GOT3 (cell line): ENCODE measurements at places on chromosomes 4 and X.

DNA sequence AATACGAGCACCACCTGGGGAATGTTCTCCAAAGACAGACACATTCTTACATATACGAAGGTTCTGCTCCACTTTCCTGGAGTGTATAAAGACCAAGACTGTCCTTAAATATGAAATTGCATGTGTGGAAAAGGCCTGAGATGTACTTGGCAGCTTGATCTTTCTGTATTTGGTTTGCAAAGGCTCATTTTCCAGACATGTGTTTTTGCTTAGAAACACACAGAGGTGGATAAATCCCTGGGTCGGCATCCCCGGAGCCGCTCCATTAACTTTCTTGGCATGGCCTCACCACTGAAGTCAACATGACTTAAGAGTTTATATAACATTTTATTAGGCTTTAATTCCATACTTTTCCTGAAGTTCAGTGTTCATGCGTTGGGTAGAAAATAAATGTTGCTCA lies 239.4 kb downstream of the LDB2 start:
- DNase-seq: no peak

DNA sequence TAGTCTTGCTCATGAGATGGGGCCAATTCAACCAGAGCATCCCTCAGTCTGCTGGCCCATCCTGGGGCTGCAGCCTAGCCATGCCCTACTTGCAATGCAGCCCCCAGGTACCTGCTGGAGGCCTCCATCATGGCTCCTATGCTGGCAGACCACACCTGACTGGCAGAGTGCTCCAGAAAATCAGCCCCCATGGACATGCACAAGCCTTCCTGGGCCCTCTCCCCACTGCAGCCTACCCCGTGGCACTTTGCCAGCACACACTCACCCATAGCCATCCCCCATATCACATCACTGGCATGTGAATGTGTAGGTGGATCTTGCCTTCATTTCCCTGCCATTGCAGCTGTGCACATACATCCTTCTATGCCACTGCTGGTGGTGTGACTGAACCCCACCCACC lies 381.8 kb downstream of the UBE2NL start:
- no peak for DNase-seq

GRCh38 chr4:74830928-74831327 lies 36.6 kb upstream of the BTC start:
- DNase-seq: no peak

- no peak for DNase-seq
Measured at GRCh38 chr4:161005746-161006145, 1158.1 kb downstream of the FSTL5 start.

DNA sequence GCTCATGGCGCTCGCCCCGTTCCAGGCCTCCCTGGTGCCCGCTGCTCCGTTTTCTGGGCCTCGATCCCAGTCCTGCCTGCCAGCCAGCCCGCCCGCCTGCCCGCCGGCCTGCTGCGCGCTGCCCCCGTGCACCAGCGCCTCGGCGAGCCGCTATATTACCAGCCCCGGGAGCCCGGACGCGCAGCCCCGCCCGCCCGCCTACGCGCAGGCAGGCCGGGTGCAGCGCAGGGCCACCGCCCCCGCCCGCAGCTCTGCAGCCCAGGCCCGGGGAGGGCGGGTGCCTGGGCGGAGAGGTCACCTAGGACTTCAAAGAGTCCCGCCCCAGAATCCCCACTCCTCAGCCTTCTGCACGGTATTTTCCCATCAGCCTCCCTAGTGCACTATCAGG lies at the start of gene MAOB:
Gene MAOB (minus strand): TSS at position 157 of the 388 bp plus-strand sequence. CDS start 151 bp downstream, at position 6.
- DNase-seq: no peak

DNA sequence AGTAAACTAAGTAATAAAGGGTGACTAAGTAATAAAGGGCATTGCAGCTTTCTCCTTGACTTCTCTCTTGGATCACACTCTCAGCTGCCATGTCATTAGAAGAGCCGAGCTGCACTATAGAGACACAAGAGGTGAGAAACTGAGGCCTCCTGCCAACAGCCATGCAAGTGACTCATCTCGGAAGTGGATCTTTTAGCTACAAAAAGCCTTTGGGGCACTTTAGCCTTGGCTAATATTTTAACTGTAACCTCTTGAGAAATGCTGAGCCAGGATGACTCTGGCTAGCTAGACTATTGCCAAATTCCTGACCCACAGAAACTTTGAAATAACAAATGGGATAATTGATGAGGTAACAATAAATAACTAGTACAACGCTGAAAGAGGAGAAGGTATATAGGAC lies 1.5 kb upstream of the NEIL3 start:
- DNase-seq: peak; percentile 1

GRCh38 chr4:184448821-184449220 lies 25.5 kb downstream of the IRF2 start:
- no peak for DNase-seq

GRCh38 chrX:72137846-72138495 lies 6.3 kb upstream of the RTL5 start:
- no peak for DNase-seq

- no peak for DNase-seq
Measured at GRCh38 chr4:57191523-57192034, 81.4 kb upstream of the IGFBP7 start.

- DNase-seq: no peak
Measured at GRCh38 chr4:121786221-121786620, 14.9 kb upstream of the EXOSC9 start.

GRCh38 chr4:175282407-175282806 lies 364.2 kb downstream of the ADAM29 start:
- DNase-seq: no peak

DNA sequence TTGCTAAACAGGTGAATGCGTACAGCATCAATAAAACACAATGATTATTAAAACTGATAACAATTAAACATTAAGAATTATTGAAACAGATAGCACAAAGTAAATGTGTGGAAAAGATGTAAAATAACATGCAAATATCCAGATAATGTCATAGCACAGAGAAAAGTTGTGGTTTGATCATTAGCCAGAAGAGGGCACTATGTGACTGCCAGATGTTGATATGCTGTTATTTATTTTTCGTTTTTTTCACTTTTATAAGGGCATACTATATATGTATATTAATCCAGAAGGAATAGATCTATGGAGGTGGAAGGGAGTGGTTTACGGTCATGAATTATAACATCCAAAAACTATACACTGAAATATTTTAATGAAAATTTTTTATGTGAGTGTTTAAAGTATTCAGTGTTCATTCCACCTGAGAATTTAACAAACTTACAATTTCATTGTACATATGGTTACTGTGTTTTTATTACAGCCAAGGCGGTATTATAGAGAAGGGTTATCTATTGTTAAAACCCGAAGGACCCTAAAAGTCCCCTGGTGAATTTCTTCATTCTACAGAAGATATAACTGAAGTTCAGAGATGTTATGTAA lies 211.9 kb upstream of the UGT8 start:
- no peak for DNase-seq

GRCh38 chr4:150325872-150326271 lies 247.6 kb downstream of the DCLK2 start:
- DNase-seq: no peak

DNA sequence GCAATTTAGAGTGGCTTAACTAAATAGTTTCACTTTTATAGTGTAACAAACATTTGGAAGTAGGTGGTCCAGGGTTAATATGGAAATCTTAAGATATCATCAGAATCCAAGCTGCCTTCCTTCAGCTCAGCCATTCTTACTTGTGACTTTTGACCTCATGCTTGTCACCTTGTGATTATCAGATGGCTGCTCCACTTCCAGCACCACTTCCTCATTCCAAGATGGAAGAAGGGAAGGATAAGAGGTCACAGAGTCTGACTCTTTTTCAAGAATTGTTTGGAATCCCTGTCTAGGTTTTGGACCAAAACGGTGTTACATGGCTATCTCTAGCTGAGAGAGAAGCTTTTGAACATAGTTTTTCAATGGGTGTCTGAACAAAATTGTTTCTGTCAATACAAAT lies 39.9 kb downstream of the MTTP start:
- DNase-seq: no peak

GRCh38 chrX:2360731-2361130 lies 140.0 kb downstream of the DHRSX start:
- DNase-seq: no peak

- DNase-seq: no peak
Measured at GRCh38 chr4:185219551-185220344, 10.3 kb downstream of the SNX25 start.

DNA sequence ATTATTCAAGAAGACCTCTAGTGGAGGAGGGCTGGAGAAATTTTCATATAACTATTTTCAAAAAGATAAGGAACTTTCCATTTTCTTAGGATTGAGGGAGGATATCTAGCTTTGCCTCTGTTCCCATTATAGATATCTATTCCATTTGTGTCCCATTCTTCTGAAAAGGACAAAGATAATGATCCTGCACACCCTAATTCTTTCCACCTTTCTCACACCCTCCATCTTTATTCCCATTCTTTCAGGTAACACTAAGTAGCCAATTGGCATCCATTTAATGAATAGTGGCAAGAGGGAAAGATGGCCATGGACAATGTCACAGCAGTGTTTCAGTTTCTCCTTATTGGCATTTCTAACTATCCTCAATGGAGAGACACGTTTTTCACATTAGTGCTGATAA lies at the start of gene OR13H1:
Gene OR13H1 (plus strand): TSS at position 301 of the 400 bp plus-strand sequence. CDS start 0 bp downstream, at position 301.
- no peak for DNase-seq

DNA sequence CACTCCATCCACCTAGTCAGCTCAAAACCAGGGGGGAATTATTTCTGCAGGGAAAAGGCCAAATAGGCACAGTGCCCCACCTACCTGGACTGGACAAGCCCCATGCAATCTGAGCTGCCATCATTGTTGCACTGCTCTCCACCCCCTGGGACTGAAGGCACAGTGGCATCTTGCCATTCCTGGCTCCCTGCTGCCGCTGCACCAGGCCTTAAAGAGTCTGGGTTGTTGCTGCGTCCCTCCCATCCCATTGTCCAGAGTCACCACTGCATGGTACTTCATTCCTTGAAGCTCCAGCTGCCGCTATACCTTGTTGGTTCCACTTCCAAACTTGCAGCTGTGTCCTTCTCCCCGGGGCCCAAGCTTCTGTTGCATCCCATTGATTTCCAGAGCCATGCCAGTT lies 629.7 kb downstream of the STIM2 start:
- no peak for DNase-seq

DNA sequence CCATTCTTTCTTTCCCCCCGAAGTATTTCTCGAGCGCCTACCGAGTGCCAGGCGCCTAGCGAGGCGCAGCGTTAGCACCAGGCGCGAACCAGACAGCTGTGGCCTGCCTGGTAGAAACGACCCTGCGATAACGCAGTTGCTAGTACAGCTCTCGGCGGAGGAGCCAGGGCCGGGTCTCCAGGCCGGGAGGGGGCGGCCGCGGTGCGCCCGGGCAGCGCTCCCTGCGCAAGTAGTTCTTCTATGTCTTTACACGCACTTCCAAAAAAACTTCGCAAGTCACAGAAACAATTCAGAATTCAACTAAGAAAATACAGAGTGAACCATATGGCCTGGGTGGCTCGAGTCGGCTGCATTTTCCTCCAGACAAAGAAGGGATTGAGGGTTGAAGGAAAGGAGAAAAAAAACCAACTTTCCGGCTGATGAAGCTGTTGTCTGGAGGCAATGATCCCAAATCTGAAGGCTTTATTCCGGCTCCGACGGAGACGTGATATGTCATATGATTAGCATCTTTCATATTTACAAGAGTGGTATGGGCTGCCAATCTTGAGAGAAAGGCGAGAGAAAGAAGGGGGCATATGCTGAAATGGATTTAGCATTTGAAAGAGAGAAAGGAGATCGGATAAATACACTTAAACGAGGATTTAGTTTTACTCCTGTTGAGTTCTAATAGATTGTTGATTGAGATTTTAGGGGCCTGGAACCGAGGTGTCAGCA lies 7.2 kb upstream of the NEUROG2 start:
- DNase-seq: no peak

DNA sequence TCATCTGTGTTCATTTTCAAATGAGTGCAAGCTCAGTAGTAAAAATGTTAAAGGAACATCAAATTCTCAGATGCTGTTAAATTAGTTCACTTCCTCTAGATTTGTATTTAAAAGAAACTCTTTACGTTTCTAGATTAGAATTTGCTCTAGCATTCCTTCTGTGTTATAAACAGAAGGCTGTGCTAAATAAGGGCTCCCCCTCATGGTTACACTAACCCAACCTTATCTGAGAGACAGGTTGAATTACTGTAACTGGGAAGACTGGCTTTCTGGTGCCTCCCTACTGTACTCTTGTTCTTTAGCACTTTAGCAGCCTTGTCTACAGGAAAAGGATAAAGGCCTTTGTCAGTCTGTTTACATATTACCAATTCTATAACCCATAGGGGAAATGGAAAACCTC lies 56.8 kb downstream of the RXFP1 start:
- DNase-seq: no peak

- DNase-seq: no peak
Measured at GRCh38 chr4:39291686-39292085, 74.5 kb downstream of the RFC1 start.

DNA sequence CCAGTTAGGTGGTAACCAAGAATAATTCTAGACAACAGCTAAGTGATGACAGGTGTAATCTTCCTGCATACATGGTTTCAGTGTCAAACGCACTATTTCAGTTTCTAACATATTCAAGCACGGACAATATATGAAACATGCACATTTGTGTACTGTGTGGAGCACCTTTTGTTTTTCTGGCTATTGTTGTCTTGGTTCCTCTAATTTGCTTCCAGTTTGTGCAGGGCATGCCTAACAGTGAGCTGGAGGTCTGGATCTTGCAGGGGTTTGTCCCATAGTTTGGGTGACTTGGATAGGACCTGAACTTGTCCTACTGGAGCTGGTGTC lies 70.5 kb upstream of the TBC1D9 start:
- no peak for DNase-seq

DNA sequence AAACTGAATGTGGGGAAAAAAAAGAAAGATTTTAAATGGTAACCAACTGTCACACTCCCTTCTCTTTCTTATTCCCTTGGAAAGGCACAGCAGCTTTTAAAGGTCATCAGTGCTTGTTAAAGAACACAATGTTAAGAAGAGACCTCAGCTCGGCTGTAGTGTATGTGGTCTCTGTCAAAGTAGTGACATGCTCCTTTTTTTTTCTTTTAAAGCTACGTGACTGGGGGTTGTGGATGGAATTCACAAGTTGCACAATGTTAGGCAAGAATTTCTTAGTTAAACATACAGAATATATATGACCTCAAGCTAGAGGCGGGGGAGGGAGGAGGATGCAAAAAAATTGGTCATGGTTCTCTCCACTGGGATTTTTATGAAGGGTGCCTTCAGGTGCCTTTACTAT lies 45.6 kb downstream of the OCRL start:
- DNase-seq: no peak

- no peak for DNase-seq
Measured at GRCh38 chr4:95510145-95510544, 38.6 kb downstream of the UNC5C start.

DNA sequence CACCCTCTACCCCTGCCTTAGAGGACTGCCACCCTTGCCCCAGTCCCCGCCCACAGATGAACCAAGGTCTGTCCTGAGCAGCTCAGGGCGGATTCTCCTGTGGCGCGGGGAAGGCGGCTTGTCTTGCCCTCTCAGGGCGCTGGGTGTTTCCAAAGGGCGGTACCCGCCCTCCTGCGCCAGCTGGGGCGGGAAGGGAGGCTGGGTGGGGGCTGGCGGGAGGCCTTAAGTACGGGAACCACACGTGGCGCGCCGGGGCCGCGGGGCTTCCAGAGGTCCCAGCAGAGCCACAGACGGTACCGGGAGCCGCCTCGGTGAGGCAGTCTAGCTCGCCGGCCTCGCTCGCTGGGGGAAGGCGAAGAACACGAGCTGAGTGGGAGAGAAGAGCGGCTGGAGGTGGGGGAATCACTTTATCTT lies 361.1 kb downstream of the MID1IP1 start:
- no peak for DNase-seq

- DNase-seq: no peak
Measured at GRCh38 chr4:54657551-54658251, at the start of gene KIT. Gene KIT (plus strand): TSS chr4:54657957. CDS start chr4:54658015, 58 bp downstream.

GRCh38 chr4:4408576-4409335 lies 21.9 kb downstream of the NSG1 start:
- DNase-seq: no peak

GRCh38 chr4:169823685-169824084 lies 65.9 kb upstream of the HPF1 start:
- DNase-seq: no peak
